ENCODE measurements at places on chromosomes 5 and 9. TPM values are rescaled to one million over a fixed set of nuclear protein-coding genes. Genes with fewer than 3 reads are reported as not detected.

Gene IL5
- not detected for polyA plus RNA-seq

Gene SLC23A1
- polyA plus RNA-seq: not detected

Gene FOXD4L6
- polyA plus RNA-seq: not detected

Gene AJM1
- polyA plus RNA-seq: 1.7 TPM

Gene AIF1L
- polyA plus RNA-seq: 46.2 TPM

Gene SERF1A
- 0.81 TPM for polyA plus RNA-seq

Gene PHF24
- polyA plus RNA-seq: 0.03 TPM

Gene CKS2
- polyA plus RNA-seq: 28.9 TPM

Gene STK32A
- 1.9 TPM for polyA plus RNA-seq

Data from adipose tissue (tissue), 3 donors.